Gastroesophageal sphincter (tissue), 4 donors: ENCODE measurements at places on chromosomes 16 and 17.

- peak; percentile 39 for ATAC-seq
Measured at GRCh38 chr16:82195917-82196494, 26.0 kb upstream of the MPHOSPH6 start.

GRCh38 chr17:63542942-63543821 lies 7.1 kb upstream of the DCAF7 start:
- ATAC-seq, result no peak

DNA sequence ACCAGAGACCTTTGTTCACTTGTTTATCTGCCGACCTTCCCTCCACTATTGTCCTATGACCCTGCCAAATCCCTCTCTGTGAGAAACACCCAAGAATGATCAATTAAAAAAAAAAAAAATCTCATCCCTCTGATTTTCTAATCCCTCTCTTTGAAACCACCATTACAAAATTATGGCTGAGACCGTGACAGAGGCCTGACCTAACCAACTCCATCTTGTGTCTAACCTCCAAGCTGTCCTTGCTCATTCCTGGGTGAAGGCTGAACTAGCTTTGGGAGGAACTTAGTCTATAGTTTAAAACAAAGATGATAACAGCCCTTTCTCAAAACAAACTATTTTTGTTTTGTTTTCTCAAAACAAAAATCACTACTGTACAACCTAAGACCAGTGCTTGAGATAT lies 474.5 kb downstream of the TMEM114 start:
- ATAC-seq, result no peak

GRCh38 chr17:7580604-7581575 lies 1.5 kb downstream of the CD68 start:
- no peak for ATAC-seq

DNA sequence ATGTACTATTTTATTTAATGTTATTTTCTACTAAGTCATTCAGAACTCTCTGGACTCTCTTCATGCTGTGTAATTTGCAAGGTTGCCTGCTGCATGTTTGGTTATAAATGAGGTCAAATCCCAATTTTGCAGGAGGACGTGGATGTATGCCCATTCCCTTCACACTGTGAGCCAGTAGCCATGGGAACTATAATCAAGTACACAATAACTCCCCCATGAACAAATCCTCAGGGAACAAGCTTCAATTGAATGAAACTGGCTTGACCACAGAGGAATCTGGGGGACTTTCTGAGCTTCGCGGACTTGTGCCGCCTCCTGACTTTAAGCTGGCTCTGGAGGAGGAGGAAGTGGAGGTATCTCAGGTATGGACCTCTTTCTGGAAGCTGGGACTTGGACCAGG lies 14.6 kb upstream of the KCTD13 start:
- ATAC-seq, result no peak

GRCh38 chr17:43734376-43734775 lies 24.2 kb downstream of the SOST start:
- peak; percentile 31 for ATAC-seq

DNA sequence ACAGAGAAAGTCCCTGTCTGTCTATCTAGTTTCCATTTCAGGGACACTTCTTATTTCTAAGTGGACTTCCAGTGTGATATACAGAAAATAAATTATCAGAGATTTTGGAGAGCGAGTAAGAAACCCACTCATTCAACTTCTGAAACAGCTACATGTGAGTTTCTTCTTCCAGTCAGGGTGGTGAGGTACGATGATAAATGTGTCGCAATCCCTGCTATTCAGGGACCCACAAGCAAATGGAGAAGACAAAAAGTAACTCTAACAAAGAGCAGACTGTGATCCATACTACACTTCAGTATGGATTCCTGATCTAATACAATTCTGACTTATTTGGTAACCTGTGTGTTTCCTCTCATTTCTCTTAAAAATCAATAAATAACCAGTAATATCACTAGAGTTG lies 16.8 kb downstream of the CNTNAP4 start:
- no peak for ATAC-seq
